ENCODE measurements at places on chromosomes 2 and 18.

- DNase-seq = peak; percentile 85
These were observed 64.5 kb upstream of the HDAC4 start for GRCh38 chr2:239465017-239466001.

- no peak for DNase-seq
These were observed 149.0 kb upstream of the CDH7 start for GRCh38 chr18:65601775-65602174.

DNA sequence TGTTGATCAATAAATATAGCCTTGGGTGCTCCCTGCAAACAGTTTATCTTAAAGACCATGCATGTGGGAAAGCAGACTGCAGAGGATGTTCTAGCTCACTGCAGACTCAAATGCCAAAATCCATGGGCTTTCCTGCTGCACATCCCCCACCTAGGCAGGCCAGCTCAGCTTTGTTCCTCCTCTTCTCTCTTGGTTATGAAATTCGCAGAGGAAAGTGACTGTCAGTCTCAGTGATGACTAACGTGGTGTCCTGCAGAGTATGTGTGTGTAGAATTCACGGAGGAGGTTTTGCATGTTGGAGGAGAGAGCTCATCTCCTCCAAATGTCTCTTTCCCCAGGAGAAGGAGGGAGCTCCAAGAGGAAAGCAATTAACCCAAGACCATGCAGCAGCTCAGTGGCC is 21.4 kb upstream of the KCNS3 start:
- DNase-seq = no peak

- no peak for DNase-seq
These were observed 219.1 kb upstream of the STK17B start for GRCh38 chr2:196390243-196391148.

- DNase-seq = peak; percentile 54
These were observed 181.1 kb upstream of the ARL4C start for GRCh38 chr2:234677758-234678538.

Data from suprapubic skin (tissue), 4 donors.